OCI-LY7 (cell line): ENCODE measurements at places on chromosomes 7 and 10.

- no peak for DNase-seq
Measured at GRCh38 chr7:113004726-113005454, 81.7 kb downstream of the GPR85 start.

- DNase-seq = no peak
Measured at GRCh38 chr7:42024537-42024936, 212.5 kb downstream of the GLI3 start.

- no peak for DNase-seq
Measured at GRCh38 chr10:130778166-130778545, 533.4 kb downstream of the TCERG1L start.

GRCh38 chr10:73802276-73802991, 9.0 kb downstream of the NDST2 start:
- DNase-seq = no peak

GRCh38 chr10:22927661-22928403, at the start of gene ARMC3:
ARMC3 (plus strand) TSS chr10:22928053; CDS start chr10:22931997, 3,944 bp downstream.
- DNase-seq = no peak

- DNase-seq = no peak
Measured at GRCh38 chr7:91193141-91193540, 71.1 kb upstream of the FZD1 start.

DNA sequence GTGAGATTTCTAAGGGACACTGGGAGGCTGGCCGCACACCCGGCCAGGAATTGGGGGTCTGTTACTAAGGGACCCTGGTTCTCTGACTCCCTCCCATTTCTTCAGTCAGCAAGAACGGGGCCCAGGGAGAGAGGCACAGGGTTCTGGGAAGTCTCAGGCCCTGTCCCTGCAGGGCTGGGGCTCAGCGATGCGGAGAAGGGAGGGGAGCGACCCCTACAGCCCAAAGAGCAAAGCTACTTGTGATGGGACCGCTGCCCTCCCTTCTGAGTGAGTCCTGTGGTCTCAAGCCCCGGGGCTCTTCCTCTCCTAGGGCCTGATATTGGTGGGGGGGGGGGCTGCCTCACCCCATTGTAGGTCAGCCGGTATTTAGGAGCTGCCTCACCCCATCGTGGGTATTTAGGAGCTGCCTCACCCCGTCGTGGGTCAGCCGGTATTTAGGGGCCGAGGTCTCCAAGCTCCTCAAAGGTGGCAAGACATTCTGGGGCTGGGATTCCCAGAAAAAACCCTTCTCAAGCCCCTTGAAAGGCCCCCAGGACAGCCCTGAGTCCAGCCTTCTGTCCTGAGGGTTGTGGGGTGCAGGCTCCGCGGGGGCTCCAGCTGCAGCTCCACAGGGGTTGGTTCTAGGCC, 16.9 kb upstream of the NKX6-2 start:
- DNase-seq = no peak

DNA sequence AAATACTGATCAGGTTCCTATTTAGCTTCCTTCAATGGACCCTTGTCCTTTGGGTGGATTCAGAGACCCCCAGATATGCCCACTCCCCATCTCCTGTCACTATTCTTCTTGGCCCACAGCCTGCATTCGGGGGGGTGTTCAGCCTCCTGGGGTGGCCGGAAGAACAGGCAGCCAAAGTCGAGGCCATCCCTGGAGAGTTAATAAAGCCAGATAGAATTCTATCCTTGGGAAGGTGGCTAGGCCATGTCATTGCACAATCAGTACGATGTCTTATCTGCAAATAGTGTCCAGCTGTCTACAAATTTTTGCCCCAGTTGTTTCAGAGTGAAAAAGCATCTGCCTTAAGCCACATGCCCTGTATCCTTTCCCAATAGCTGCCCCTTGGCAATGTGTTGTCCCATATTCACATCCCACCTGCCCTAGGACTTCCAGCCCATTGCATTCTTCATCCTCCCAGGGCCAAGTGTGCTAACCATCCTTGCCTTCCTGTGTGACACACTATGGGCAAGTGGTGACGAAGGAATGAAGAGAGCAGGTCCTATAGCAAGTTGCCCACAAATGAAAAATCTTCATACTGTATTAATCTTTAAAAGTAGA, 9.9 kb upstream of the FAM107B start:
- DNase-seq = no peak

GRCh38 chr10:630581-631073, 58.8 kb downstream of the DIP2C start:
- no peak for DNase-seq

DNA sequence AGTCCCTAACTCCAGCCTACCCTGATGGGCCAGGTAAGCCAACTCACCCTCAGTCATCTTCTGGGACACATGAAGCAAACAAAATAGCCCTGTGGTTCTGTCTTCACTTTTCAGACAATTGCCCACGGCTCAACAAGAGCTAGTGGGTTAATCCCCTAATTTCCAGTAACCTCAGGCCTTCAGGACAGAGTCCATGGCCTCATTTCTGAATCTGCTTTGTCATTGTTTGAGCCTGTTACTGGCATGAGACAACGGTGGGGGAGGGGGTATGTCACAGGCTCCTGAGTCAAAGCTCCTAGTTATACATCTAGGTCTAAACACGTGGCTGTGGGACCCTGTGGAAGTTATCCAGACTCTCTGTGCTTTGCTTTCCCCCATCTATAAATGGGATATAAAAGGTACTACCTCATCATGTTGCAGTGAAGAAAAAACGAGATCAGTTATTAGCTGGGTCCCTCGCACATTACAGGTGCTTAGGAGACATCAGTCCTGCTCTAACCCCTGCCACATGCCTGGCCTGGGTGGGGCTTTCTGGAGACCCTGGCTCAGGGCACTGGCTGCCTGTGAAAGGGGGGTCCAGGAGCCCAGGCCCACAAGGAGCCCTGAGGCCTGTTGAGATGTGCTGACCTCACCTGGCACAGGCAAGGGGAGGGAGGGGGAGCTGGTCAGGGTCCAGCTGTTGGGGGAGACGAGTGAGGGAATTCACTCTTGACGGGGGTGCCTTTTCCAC, 16.5 kb downstream of the MAT1A start:
- no peak for DNase-seq

- no peak for DNase-seq
Measured at GRCh38 chr10:113987805-113988204, 55.9 kb upstream of the ADRB1 start.

GRCh38 chr7:133255486-133255885, 2.6 kb downstream of the EXOC4 start:
- DNase-seq = no peak

GRCh38 chr10:33223326-33224000, 111.0 kb downstream of the NRP1 start:
- no peak for DNase-seq

- no peak for DNase-seq
Measured at GRCh38 chr7:4820967-4821471, 40.8 kb downstream of the PAPOLB start.

GRCh38 chr7:69748530-69748929, 150.3 kb downstream of the AUTS2 start:
- DNase-seq = peak; percentile 61

DNA sequence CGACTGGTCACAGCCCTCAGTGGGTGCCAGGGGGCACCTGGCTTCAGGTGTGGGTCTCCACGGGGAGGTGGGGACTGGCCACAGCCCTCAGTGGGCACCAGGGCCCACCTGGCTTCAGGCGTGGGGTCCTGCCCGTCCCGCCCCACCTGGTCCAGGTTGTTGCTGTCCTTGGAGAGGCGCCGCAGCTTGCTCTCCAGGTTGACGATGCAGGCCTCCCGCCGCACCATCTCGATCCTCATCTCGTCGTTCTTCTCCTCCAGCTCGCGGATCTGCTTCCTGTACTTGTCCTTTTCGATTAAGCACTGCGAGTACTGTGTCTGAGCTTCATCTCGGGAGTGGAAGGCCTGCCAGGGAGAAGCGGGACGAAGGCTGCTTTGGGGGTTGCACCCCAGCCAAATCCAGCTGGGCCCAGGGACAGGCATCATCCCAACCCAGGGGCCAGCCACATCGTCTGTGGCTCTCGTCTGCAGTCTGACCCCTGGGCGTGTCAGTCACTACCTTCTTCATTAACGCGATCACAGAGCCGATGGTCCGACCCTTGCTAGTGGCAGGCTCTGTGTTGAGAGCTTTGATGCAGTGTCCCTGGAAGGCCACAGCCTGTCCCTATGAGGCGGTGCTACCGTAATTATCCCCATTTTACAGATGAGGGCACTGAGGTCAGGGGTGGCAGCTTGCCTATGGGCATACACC, 92.9 kb upstream of the GNA12 start:
- DNase-seq = no peak

GRCh38 chr7:150515248-150516147, 826 bp downstream of the GIMAP7 start:
- no peak for DNase-seq

DNA sequence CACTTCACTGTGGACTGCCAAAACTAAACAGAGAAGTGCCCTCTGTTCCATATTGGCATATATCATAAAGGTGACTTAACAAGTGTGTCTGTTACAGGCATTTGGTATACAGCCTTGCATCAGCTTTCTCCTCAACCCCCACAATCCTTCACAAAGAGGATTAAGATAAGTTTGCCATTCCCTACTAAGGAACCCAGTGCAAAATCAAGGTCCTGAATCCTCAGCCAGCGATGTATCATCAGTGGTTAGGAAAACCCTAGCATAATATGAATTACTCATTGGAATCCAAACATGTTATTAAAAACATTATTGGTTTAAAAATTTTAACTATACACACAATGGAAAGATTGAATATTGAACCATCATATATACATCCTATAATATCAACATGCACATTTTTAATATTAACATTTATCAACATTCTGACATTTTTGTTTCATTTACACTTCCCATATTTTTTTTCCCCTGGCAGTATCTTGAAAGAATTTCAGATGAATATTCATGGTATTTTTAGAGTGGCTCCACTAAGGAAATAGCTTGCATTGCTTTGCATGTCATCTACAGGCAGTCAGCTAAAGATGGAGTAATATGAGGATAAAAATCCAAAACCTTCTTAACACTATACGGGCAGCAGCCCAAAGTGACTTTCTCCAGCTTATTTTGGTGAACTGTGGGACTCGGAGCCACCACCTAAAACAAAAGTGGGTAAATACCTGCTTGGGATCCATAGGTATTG, 215.6 kb upstream of the CHRM2 start:
- DNase-seq = no peak

DNA sequence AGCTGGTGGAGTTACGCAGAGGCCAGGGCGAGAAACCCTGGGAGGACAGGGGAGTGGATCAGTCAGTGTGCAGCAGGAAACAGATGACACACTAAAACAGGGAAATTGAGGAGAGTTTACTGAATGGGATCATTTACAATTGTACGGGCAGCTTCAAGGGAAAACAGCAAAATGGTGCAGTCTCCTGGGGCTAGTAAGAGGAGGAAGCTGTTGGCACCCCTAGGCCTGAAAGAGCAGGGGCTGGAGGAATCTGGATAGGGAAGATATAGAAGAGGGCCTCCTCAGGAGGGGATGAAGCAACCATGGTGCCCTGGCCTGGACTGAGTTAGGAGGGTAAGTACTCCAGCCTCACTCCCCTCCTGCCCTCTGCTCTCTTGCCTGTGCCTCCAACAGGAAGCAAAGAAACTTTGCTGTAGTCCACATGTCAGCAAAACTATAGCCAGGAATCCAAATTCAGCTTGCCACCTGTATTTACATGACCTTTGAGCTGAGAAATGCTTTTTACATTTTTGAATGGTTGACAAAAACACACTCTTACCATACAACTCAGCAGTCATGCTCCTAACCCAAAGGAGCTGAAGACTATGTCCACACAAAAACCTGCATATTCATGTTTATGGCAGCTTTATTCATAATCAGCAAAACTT, 52.3 kb upstream of the OPN4 start:
- DNase-seq = no peak

DNA sequence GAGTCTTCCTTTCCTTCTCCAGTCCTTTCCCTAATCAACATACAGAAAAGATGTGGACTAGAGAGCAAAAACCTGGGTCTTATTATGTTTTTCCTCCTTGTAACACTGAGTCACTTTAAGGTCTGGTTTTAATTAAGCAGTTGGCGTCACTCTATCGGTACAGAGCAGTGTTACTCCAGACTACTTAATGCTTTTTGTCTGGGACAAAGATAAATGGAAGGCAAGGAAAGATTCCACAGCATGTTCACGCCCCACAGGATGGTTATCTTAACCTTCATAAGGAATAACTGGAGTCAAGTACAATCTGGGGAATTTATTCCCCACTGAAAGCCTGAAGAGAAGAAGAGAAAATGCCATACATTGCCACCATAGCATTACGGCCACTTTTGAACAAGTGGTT, 145.7 kb downstream of the ELAPOR2 start:
- DNase-seq = no peak

- DNase-seq = no peak
Measured at GRCh38 chr10:31147210-31147608, 115.5 kb upstream of the ZNF438 start.

DNA sequence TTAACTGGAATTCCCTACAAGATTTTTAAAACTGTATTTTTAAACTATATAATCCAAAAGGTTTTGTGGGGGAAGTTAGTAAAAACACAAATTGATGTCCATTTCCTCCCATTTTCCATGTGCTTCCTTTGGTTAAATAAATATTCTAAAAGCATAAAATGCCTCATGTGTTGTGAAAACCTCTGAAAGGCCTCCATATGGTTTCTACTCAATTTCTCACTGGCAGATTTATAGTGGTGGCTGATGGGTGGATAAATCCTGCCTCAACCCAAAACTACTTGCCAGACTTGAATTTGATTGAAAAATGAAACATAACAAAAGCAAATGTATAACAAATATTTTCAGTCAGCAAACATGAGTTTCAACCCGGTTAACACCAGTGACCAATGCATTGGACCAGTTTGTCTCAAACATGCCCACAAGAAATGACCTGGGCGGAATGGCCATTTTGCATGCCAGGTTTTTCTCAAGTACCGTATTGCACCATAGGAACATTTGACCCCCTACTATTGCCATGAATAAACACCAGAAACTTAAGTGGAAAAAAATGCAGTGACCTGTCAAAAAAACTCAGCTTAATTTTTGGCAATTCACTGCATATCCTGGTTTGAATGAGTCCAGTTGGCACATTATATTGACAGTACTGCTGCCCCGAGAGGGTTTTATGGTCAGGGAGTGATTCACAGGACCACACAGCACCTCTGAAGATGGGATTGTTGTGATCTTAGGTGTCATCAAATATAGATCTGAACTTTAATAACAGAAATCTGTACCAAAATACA, 454.6 kb upstream of the ANKRD30A start:
- no peak for DNase-seq

DNA sequence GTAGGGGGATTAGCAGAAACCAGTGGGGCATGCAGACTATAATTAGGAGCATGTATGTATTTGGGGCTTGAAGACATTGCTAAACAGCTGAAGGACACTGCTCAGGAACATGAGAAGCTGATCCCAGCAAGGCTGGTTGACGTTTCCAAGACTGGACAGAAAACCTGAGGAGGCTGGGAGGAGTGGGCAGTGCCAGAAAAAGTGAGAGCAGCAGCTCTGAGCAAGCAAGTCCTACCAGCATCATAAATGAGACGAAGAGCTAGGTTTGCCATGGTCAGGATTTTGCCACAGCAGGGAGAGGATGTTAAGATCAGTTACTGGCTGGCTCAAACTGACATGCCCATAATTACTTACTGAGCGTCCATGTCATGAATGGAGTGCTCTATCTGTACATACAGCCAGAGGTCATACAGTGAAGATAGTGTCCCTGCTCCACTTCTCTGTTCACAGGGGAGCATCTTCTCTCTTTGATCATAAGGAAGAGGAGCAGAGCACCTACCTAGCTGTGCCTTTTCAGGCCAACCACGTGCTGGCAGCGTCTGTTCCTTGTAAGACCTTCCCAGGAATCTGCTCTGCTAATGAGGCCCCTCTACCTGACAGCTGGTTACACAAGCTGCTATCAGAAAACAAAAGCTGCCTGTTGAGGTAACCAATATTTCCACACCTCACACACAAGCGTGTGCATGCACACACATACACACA, 44.7 kb downstream of the PDE1C start:
- DNase-seq = no peak

GRCh38 chr10:93379731-93380575, 102.2 kb downstream of the MYOF start:
- DNase-seq = no peak
